ENCODE measurements at places on chromosomes 11 and 22.

- no peak for DNase-seq
Observed at GRCh38 chr11:6142936-6143335, 27.2 kb downstream of the OR52B2 start.

- DNase-seq: no peak
Observed at GRCh38 chr22:26707090-26707489, 49.7 kb downstream of the MIAT start.

DNA sequence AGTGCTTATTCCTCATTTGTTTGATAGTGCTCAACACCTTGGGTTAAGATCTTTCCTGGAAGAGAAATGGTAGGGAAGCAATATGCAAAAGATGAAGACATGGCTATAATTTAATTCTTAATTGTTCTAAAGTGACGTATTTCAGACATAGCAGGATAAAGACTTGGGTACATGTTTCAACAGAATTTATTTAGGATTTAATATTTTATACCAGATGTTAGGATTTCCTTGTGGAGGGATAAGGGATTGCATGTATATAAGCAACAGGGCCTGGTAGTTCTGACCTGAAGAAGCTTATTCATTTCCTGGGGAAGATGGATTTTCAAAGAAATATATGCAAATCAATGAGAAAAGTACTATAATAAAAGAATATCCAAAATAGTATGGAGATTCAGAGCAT, 163.8 kb downstream of the FAT3 start:
- no peak for DNase-seq

GRCh38 chr11:91860661-91861060, 364.0 kb upstream of the FAT3 start:
- no peak for DNase-seq

DNA sequence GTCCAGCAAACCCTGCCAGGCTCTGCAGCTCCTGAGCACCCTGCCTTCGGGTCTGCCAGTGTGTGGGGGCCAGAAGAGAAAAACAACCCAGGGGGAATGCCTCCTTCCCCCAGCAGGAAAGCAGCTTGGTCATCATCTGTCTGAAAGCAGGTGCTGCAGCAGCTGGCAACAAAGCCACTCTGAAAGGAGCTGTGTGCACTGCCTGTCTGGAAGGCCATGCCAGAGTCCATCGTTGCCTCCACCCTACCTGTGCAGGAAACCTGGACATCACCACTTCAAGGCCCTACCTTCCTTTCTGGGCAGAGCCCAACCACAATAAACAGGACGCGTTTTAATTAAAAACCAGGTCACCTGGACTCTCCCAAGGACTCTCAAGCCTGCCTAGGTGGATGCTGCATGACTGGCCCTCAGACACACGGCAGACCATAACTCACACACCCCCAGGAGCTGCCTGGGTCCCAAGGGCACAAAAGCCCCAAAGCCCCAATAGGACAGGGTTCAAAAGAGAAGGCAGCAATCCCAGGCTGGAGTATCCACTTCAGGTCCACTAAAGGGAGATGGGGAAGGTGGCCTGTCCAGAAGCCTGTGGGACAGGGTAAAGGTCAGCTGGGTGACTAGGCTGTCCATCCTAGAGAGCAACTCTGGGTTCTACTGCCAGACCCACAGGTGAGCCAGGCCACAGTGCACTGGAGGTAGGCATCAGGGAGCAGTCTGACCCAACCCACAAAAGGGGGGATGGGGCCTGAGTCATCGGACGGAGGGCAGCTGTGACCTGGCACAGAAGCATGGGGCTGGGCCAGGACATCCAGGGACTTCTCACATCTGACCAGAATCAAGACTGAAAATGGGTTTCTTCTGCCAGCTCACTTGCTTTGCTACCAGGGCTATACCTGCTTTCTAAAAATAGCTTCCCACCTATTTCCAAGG, 6.1 kb downstream of the GNB1L start:
- DNase-seq: no peak
